ENCODE measurements at places on chromosomes 2 and 18. TPM values are rescaled to one million over a fixed set of nuclear protein-coding genes. Genes with fewer than 3 reads are reported as not detected.

DNA sequence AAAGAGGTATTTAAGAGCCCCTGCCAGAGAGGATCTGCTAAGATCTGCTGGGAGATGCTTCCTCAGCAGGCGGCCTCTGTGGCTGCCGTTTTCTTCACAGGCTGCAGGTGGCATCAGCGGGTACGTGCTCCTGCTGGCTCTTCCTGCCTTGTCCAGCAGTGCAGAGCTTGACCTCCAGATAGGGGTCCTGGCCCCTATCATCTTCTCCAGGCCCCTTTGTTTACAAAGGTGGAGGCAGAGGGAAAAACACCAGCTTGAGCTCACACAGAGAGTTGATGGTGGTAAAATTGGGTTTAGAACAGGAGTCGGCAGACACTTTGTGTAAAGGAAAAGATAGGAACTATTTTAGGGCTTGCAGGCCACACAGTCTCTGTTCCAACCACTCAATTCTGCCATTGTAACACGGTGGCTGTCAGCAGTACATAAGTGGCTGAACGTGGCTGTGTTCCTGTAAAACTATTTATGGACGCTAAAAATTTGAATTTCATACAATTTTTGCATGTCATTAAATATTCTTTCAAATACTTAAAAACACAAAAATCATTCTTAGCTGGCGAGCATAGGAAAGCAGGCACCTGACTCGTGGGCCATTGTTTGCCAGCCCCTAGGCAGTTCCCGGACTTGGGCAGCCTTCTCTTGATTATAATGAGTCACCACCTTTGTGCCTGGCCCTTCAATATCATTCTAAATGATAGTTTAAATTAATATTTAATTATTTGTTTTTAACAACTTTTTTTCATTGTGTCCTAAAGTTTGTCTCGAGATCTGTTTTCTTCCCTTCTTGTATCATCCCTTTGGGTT is 98.2 kb upstream of the B3GNT7 start:
- DNase-seq: peak; percentile 23

The TMEM182 gene
- total RNA-seq: 3.7 TPM

The OR6B2 gene
- total RNA-seq: not detected

DNA sequence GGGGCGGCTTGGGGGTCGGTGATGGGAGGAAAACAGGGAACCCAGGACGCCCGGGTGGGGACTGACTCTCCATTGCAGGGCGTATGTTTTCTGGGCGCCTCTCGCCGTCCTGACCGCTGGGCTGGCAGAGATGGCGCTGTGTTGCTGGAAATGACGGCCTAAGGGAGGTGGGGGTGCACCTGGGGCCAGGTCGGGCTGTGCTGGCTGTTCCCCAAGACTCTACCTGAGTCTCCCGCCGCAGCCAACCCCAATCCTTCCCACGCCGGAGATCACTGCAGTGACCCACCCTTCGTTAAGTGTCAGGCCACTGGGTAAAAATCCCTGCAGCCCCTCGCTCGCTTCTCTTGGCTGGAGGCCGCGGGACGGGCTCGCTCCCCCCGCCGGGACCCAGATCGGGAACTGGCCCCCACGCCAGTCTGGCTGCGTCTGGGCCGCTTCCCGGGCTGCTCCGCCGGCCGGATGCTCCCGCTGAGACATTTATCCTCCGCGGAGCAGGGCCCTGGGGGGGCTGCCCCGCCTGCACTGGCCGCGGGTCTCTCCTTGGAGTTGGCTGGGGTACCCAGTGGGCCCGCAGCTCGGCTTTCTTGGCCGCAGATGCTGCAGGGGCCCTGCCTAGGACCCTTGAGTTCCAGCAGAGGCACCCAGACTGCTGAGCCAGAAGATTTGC is 7.8 kb upstream of the ARMC9 start:
- no peak for DNase-seq
